Memory B cell (primary cell): ENCODE measurements at places on chromosomes 3 and 15.
A peak's percentile ranks its signal among the peaks of the same experiment; 100 is the strongest.

GRCh38 chr3:141321109-141321497 lies 47.2 kb upstream of the ZBTB38 start:
- H3K4me1 ChIP-seq: peaks cover 8% of the 10 kb centered on the region
- H3K36me3 ChIP-seq: no peaks in the 10 kb centered on the region
- H3K27me3 ChIP-seq: no peaks in the 10 kb centered on the region
- DNase-seq: no peak
- no peak overlapping the region for H3K27ac ChIP-seq

- no peak overlapping the region for H3K27ac ChIP-seq
- no peaks in the 10 kb centered on the region for H3K4me1 ChIP-seq
- DNase-seq: no peak
- no peak overlapping the region for H3K4me3 ChIP-seq
Measured at GRCh38 chr3:24287755-24288450, 206.7 kb downstream of the THRB start.

DNA sequence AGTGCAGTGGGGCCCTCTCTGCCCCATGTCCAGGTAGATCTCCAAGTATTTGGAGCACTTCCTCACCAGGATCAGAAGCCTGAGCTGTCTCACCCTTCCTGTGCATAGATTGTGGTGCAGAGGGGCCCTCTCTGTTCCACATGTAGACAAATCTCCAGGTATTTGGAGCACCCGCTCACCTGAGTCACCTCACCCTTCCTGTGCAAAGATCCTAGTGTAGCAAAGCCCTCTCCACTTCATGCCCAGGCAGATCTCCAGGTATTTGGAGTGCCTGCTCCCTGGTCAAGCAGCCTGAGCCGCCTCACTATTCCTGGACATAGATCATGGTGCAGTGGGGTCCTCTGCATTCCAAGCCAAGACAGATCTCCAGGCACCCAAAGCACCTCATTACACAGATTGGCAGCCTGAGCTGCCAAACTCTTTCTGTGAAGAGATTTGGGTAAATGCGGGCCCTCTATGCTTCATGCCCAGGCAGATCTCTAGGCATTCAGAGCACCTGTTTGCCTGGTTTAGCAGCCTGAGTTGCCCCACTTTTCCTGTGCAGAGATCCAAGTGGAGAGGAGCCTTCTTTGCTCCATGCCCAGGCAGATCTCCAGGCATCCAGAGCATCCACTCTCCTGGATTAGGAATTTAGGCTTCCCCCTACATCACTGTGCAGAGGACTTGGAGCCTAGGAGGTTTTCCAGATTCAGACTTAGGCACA lies 249.8 kb downstream of the AGBL1 start:
- H3K4me1 ChIP-seq: no peaks in the 10 kb centered on the region
- no peak overlapping the region for H3K4me3 ChIP-seq
- no peak overlapping the region for H3K27ac ChIP-seq
- peaks cover 4% of the 10 kb centered on the region for H3K27me3 ChIP-seq
- no peaks in the 10 kb centered on the region for H3K36me3 ChIP-seq

DNA sequence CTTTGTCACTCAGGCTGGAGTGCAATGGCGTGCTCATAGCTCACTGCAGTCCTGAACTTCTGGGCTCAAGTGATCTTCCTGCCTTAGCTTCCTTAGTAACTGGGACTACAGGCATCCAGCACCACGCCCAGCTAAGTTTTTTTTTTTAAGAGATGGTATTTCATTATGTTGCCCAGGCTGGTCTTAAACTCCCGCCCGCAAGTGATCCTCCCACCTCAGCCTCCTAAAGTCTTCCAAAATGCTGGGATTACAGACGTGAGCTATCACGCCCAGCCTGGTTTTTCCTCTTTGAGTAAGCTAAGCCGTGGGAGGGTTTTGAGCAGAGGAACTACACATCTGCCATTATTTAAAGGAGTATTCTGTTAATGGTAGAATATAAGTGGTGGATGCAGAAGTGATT lies 7.4 kb upstream of the LRRFIP2 start:
- peaks cover 17% of the 10 kb centered on the region for H3K4me1 ChIP-seq
- peak overlapping the region; percentile 15 for H3K27ac ChIP-seq
- no peaks in the 10 kb centered on the region for H3K36me3 ChIP-seq

DNA sequence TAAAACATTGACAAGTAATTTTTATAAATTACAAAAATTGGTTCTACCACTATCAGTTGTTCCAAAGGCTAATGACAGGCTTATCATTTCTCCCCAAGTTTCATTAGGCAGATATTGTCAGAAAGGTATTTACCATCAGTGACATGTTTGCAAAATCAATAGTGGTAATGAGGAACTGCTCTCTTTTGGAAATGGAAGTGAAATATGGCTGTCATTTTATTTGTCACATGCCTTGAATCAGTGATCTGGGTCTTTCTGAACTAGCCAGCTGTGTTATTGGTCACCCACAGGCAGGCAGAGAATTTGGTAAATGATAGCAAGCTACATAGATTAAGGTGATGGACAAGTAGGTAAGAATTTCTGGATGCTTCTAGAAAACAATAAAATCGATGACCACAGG lies 268.0 kb upstream of the ARHGEF26 start:
- no peaks in the 10 kb centered on the region for H3K4me1 ChIP-seq
- H3K27ac ChIP-seq: no peak overlapping the region
- DNase-seq: no peak
- H3K4me3 ChIP-seq: no peak overlapping the region

GRCh38 chr3:164641071-164641470 lies 437.2 kb downstream of the SI start:
- DNase-seq: no peak
- H3K27me3 ChIP-seq: no peaks in the 10 kb centered on the region
- H3K4me3 ChIP-seq: no peak overlapping the region
- H3K27ac ChIP-seq: no peak overlapping the region
- H3K36me3 ChIP-seq: no peaks in the 10 kb centered on the region

DNA sequence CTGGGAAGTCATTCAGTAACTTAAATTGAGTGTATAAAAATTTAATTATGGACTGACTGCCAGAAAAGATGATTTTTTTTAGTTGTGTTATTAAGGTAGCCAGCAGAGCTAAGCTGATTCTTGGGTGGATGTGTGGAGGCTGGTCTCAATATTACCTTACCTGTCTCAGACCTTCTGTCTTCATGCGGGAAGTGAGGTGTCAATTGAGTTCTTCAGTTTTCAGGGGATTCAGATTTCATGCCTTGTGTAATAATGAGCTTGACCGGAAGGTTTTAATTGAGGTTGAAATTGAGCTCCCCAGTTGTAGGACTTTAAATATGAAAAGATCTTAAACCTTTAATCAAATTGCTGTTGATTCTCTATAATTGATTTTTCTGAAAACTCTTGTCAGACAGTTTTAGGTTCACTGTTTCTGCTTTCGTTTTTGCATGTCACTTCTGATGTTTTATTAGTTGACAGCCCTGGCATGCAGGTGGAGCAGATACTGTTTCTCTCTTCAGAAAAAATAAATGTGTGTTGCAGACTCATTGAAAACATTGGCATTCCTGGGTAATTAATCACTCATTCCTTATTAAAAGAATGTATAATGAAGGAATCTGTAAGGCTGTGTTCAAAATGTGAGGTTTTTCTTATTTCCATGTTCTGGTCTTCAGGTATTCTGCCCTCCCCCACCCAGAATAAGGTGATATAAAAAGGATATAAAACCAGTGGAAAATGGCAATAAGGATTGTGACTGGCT lies 54.5 kb downstream of the PSMD6 start:
- peaks cover 38% of the 10 kb centered on the region for H3K4me1 ChIP-seq
- H3K27me3 ChIP-seq: no peaks in the 10 kb centered on the region
- peak overlapping the region; percentile 89 for H3K27ac ChIP-seq
- peak overlapping the region; percentile 77 for H3K4me3 ChIP-seq
- peaks cover 5% of the 10 kb centered on the region for H3K36me3 ChIP-seq

GRCh38 chr3:162738784-162739183 lies 1242.2 kb downstream of the OTOL1 start:
- DNase-seq: no peak
- H3K27me3 ChIP-seq: no peaks in the 10 kb centered on the region
- no peak overlapping the region for H3K4me3 ChIP-seq
- no peak overlapping the region for H3K27ac ChIP-seq

DNA sequence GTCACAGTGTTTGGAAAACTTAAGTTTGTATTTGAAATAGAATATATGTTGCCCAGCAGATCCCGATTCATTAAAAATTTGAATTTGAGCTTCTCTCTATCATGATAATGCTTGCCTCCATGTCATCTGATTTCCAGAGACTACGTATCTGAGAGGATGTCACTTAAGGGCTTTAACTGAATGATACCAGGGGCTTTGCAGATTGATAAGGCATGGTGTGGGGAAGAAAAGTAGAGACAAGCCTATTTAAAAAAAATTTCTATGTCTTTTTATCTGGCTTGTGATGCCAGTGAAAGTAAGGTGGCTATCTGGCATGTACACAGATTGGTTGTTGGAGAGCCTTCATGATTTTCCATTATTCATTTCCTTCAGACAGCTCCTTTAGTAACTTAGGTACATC lies 72.7 kb downstream of the UBE2E2 start:
- H3K27me3 ChIP-seq: no peaks in the 10 kb centered on the region
- H3K4me3 ChIP-seq: no peak overlapping the region
- H3K4me1 ChIP-seq: peaks cover 30% of the 10 kb centered on the region
- peaks cover 8% of the 10 kb centered on the region for H3K36me3 ChIP-seq
- H3K27ac ChIP-seq: no peak overlapping the region

GRCh38 chr15:45314960-45315359 lies 62.9 kb downstream of the SLC28A2 start:
- H3K27me3 ChIP-seq: peaks cover 1% of the 10 kb centered on the region
- H3K27ac ChIP-seq: no peak overlapping the region
- DNase-seq: no peak
- no peak overlapping the region for H3K4me3 ChIP-seq
- peaks cover 4% of the 10 kb centered on the region for H3K4me1 ChIP-seq
- no peaks in the 10 kb centered on the region for H3K36me3 ChIP-seq
